Activated CD4-positive, alpha-beta memory T cell treated with anti-CD3 and anti-CD28 coated beads, Interleukin-2, amount 10 ng/mL, durations not matched to agents 7 days and 5 days (primary cell): ENCODE measurements at places on chromosomes 13 and 19.

- no peaks in the 10 kb centered on the region for H3K4me1 ChIP-seq
- no peak overlapping the region for H3K27ac ChIP-seq
- no peak overlapping the region for H3K4me3 ChIP-seq
These were observed 63.3 kb downstream of the TNFSF13B start for GRCh38 chr13:108332791-108333190.

- H3K36me3 ChIP-seq = peaks cover 4% of the 10 kb centered on the region
- no peaks in the 10 kb centered on the region for H3K27me3 ChIP-seq
- DNase-seq = peak; percentile 86
- H3K27ac ChIP-seq = peak overlapping the region; percentile 95
- H3K4me1 ChIP-seq = peaks cover 37% of the 10 kb centered on the region
- H3K4me3 ChIP-seq = peak overlapping the region; percentile 95
These were observed 4.6 kb upstream of the TPP2 start for GRCh38 chr13:102591988-102592781.

GRCh38 chr19:38944981-38945506, 14.3 kb downstream of the MRPS12 start:
- H3K27ac ChIP-seq = no peak overlapping the region
- H3K4me3 ChIP-seq = no peak overlapping the region
- H3K27me3 ChIP-seq = peaks cover 28% of the 10 kb centered on the region
- no peak for DNase-seq

DNA sequence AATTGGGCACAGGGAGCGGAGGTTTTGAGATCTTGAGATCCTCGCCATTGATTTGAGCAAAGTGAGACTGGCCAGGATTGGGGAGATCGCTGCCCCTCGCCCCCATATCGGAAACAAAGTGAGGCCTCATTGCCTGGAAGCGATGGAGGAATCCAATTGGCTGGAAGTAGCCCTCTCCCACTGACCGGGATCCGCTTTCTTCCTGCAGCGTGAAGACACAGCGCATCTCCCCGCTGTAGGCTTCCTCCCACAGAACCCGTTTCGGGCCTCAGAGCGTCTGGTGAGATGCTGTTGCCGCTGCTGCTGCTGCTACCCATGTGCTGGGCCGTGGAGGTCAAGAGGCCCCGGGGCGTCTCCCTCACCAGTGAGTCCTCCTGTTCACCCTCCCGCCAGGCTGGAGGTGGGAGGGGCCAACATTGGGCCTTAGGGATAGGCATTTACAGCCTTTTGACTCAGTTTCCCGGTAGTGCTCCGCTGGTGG, 438 bp downstream of the PRKCSH start:
- peak overlapping the region; percentile 93 for H3K27ac ChIP-seq
- DNase-seq = peak; percentile 28
- peak overlapping the region; percentile 99 for H3K4me3 ChIP-seq
- H3K4me1 ChIP-seq = peaks cover 25% of the 10 kb centered on the region
- H3K27me3 ChIP-seq = no peaks in the 10 kb centered on the region

GRCh38 chr19:52170863-52171320, 529 bp downstream of the ZNF836 start:
- H3K4me3 ChIP-seq = peak overlapping the region; percentile 87
- peak; percentile 20 for DNase-seq
- H3K36me3 ChIP-seq = peaks cover 44% of the 10 kb centered on the region
- H3K27ac ChIP-seq = peak overlapping the region; percentile 77
- no peaks in the 10 kb centered on the region for H3K27me3 ChIP-seq

GRCh38 chr19:28386066-28386465, 826.9 kb downstream of the UQCRFS1 start:
- H3K36me3 ChIP-seq = no peaks in the 10 kb centered on the region
- H3K4me3 ChIP-seq = no peak overlapping the region
- DNase-seq = no peak
